ENCODE measurements at places on chromosomes 2 and 18.

- no peak for DNase-seq
Measured at GRCh38 chr2:122338000-122338399, 582.5 kb downstream of the TSN start.

GRCh38 chr2:136295168-136295567 is 177.2 kb upstream of the CXCR4 start:
- DNase-seq: no peak

GRCh38 chr18:14221689-14222088 is 89.5 kb upstream of the ZNF519 start:
- DNase-seq: no peak

DNA sequence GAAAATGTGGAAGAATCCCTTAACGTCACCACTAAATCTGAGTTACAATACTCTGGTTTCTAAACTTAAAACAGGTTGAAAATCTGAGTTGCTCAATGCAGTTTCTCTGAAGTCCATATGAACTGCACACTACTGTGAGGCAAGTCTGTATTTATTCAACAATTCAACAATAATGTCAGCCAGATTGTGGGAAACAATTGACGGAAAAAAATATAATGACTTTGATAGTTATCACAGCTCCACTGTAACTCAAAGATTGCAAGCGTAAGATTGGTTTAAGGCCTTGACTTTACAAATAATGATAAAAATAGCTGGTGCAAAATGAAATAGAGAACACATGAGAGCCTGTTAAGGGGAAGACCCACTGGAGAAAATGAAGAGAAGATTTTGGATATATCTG is 219.4 kb upstream of the CCDC150 start:
- no peak for DNase-seq

- DNase-seq: no peak
Measured at GRCh38 chr2:20415511-20415918, 31.4 kb upstream of the RHOB start.

DNA sequence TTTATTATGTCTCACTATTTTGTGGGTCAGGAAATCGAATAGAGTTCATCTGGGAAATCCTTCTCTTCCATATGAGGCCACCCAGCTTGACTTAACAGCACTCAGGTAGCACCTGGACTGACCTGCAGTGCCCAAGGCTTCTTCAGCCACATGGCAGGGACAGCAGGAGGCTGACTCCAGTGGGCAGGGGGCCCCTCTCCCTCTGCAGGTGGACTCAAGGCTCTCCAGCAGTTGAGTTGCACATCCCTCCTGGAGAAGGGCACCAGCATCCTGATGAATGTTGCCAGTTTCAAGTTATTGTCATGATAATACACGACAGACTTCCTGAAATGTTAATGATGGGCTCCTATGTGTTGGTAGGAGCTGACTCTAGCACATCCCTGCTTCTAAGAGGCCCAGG is 338.1 kb upstream of the RAB6C start:
- DNase-seq: no peak

DNA sequence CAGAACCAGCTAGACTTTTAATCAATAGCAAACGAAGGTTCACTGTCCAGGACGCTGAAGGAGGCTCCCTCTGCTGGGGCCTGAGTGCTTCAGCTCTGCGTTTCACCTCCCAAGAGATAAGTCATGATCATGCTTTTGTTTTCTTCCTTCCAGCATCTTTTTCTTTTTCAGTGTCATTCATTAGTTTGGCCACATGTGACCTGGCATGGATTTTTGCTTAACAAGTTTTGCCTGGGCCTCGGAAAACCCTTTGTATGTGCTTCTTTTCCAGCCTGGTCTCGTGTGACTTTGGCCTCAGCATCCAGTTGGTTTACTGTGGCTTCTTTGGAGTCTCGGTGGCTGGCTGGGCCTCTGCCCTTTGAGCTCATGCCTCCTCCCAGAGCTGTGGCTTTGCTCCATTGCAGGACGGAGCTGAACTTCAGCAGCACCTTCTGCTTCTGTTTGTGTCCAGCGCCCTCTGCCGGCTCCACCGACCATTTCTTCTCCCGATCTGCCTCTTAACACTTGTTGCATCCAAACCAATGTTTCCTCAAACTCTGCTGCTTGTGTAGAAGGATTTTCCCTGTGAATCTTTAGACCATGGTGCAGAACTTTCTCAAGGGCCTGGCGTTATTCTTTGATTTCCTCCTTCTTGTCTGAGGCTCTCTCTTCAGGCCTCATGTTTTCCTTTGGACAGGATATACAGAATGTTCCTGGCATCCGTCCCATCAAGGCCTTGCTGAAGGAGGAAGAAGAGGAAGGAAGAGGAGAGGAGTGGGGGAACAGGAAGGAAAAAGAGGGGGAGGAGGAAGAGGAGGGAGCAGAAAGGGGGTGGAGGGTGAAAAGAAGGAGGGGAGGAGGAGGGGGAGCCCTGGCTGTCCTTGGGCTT is 23.6 kb upstream of the HES6 start:
- DNase-seq: peak; percentile 60

GRCh38 chr18:9779630-9780029 is 71.5 kb downstream of the RAB31 start:
- DNase-seq: no peak

DNA sequence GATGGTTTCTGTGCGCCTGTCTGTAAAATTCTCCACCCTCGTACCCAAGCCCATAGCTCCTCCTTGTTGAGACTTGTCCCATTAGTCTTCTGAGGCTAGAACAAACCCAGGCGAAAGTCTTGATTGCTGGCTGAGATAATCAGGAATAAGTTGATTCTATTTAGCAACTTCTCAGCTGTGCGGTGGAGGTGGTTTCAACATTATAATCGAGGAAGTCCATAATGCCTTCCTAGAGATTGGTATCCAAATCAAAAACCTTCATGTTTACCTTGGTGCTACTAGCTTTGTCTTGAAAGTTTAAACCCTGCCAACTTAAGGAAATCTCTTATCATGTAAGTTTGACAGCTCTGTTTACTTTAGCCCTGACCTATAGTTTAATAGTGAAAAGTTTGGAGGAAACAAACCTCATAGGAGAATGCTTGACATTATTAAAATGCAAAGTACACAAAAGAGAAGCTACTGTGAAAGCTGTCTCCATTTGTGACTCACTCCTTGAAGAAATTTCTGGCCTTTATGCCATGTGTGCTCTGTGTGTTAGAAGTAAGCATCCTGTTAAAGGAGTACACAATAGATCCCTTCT is 36.6 kb upstream of the DSC1 start:
- no peak for DNase-seq

- no peak for DNase-seq
Measured at GRCh38 chr2:58032764-58033080, 13.9 kb upstream of the VRK2 start.

DNA sequence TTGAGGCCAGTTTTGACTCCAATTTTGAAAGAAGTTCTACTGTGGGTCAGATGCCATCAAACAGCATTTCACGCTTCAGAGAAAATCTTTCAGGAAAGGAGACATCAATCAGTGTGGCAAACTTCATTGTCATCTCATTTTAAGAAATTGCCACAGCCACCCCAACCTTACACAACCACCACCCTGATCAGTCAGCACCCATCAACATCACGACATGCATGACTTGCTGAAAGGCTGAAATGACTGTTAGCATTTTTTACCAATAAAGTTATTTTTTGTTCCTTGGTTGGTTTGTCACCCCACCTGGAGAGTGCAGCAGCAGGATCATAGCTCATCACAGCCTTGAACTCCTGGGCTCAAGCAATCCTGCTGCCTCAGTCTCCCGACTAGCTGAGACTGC is 10.4 kb downstream of the DNAJC10 start:
- no peak for DNase-seq

- no peak for DNase-seq
Measured at GRCh38 chr18:26073758-26074157, 16.7 kb downstream of the SS18 start.

GRCh38 chr2:231002641-231003040 is 6.7 kb downstream of the SPATA3 start:
- no peak for DNase-seq

DNA sequence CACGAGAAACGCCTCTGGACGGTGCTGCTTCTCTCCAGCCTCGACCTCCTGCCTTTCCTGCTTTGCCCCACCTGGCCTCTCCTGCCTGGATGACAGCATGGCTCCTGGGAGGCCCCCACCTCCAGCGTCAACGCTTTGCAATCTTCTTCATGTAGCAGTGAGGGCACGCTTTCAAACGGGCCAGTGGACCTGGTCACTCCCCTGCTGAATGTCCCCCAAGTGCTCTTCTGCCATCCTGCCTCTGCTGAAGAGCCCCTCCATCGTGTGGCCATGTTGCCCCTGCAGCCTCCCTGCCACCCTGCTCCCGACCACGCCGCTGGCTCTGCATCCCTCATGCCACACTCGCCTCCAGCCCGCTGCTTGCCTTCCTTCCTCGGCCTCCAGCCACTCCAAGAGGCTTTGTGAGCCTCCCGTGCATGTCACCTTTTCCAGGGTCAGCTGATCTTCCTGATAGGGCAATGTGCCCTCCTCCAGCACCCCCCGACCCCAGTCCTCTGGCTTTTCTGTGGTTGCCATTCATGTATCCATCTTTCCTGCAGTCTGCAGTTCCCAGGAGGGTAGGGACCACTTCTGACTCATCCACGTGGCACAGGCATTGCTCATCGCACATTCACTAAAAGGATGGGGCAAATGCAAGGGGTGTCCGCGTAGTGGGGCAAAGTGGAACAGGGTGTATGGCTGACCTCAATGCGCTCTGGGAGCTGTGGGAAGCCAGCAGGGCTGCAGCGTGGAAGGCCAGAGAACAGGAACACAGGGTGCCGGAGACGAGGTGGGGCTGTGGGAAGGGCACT is 268.8 kb downstream of the TWIST2 start:
- DNase-seq: no peak

- DNase-seq: no peak
Measured at GRCh38 chr2:15999596-16000469, 59.5 kb downstream of the MYCN start.

GRCh38 chr2:201798252-201798913 is 8.0 kb upstream of the CDK15 start:
- DNase-seq: no peak

DNA sequence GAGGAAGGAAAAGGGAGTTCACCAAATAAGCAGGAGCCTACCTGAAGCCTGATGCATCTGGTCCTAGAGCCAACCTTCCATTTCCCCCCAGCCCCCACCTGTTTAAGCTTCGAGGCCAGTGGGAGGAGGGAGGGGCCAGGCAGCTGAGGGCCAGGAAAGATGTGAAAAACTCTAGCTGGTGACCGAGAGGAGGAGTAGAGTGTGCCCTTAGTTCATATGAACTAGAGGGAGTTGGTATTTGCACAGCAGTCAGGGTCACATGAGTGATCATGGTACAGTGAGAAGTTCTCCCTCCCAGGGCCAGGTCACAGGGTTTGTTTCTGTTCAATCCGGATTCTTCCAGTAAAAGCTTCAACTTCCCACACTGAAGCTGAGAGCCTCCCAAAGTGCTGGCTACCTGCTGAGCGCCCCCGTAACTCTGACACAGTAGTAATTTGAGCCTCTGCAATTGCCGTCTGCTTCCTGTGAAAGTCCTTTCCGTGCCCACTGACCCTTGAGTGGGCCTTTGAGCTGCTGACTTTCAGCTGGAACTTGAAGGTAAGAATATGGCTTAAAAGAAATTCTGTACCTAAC is at the start of gene SULT1C2:
Gene SULT1C2 (plus strand): TSS at position 362 of the 573 bp plus-strand sequence. CDS start 4,773 bp downstream, outside the sequence.
- DNase-seq: no peak

DNA sequence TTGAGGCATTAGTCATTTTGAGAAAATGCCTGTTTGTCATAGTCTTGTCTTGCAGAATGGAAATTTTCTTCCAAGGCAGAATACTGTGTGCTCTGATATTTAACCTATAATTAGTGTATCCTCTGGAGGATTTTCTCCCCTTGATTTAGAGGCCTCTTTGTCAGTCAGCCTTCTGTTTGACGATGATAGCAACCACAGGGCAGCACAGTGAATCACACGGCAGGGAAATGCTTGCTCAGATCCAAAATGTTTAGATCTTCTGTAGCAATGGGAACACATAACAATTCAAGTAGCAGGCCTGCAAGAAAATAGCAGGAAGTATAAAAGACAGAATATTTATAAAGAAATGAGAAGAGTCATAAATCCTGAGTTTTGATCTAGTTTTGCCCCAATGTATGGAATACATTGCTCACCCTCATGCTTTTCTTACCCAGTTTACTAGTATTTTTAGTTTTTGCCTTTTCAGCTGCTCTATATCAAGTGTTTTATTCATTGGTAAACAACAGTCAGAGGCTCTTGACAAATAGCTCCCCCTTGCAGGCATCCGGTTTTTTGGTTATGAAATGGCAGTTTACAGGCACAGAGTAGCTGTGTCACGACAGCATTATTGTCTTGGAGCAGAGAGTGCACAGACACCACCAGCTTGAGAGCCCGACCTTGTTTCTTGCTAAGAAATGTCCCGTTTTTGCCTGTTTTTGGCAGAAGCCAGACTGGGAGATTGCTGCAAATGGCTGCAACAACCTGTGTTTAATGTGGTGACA is 185.1 kb downstream of the MYO3B start:
- DNase-seq: peak; percentile 17

- no peak for DNase-seq
Measured at GRCh38 chr2:196703695-196704094, 64.2 kb downstream of the CCDC150 start.

- DNase-seq: peak; percentile 46
Measured at GRCh38 chr2:55052129-55053061, 2.1 kb upstream of the RTN4 start.

GRCh38 chr2:11267931-11268330 is 76.5 kb downstream of the ROCK2 start:
- no peak for DNase-seq

DNA sequence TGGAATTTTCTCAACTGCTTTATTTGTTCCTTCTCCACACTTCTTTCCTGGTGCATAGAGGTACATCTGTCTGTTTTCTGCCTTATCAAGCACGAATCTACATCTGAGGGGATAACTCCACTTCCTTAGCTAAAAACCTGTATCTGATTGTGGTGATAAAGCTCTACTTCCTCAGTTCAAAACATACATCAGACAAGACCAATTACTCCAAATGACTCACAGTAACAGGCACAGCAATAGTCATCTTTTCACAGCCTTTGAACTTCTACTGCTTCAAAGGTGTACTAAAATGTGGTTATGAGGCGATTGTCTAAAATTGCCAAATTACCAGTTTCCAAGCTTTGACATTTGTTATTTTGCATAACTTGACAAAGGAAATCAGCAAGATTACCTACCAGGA is 803.6 kb upstream of the ZEB2 start:
- peak; percentile 89 for DNase-seq

- no peak for DNase-seq
Measured at GRCh38 chr2:201820383-201821007, 14.2 kb downstream of the CDK15 start.

DNA sequence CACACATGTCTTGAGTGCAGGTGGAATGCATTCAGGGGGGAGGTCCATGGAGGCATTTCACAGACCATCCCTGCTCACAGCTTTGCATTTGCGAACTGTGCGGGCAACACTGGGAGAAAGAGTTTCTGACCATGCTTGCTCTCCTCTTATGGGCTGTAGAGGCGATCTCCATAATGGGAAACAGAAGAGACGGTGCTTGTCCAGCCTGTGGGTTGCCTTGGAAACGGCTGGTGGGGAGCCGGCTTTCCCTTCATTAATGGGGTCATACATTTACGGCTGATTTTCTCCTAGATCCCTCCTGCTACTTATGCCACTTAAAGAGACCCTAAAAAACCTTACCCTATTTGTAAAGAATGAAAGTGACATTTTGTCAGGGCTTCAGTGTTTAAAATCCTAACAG is 147.4 kb downstream of the SOX11 start:
- no peak for DNase-seq

GRCh38 chr18:75923169-75923568 is 495.7 kb upstream of the SMIM21 start:
- no peak for DNase-seq
